ENCODE measurements at places on chromosomes 2 and 18.

GRCh38 chr2:182894174-182894573 is 27.7 kb upstream of the FRZB start:
- no peak for DNase-seq

- DNase-seq: no peak
These were observed 56.8 kb upstream of the TTN start for GRCh38 chr2:178863856-178864620.

DNA sequence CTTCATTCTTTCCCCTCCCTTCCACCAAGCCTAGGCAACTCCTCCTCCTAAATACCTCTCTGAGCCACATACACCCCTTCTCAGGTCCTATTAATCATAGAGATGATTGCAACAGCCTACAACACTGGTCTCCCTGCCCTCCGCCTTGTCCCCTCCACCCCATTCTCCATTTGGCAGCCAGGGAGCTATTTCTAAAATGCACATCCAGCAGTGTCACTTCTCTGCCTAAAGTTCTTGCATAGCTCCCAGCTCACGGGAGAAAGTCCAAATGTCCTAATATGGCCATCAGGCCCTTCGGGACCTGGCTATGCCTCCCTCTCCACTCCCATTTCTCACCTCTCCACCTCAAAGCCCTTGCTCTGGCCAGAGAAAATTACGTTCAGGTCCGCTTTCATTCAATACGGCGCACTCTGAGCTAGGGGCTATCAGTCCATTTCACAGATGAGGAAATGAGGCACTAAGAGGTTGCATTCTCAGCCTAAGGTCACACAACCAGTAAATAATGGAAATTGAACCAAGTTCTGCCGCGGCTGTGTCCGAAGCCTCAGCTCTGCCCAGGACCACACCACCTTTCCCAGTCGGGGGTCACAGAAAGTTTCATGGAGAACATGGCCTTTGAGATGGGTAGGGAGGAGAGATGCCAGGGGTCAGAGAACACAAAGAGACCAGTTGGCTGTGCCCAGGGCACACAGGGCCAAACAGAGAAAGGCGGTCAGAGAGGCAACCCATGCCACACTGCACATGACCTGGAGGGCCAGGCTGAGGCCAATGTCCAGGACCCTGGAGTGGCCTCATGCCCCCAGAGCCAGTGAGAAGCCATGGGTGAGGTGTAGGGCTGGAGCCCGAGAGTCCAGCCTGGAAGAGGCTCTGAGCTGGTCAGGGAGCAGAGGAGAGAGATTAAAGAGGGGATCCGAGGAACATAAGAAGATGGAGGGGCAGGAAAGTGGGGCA is 72.8 kb downstream of the TNS1 start:
- no peak for DNase-seq

GRCh38 chr2:215002500-215002899 is 135.9 kb downstream of the ABCA12 start:
- no peak for DNase-seq

DNA sequence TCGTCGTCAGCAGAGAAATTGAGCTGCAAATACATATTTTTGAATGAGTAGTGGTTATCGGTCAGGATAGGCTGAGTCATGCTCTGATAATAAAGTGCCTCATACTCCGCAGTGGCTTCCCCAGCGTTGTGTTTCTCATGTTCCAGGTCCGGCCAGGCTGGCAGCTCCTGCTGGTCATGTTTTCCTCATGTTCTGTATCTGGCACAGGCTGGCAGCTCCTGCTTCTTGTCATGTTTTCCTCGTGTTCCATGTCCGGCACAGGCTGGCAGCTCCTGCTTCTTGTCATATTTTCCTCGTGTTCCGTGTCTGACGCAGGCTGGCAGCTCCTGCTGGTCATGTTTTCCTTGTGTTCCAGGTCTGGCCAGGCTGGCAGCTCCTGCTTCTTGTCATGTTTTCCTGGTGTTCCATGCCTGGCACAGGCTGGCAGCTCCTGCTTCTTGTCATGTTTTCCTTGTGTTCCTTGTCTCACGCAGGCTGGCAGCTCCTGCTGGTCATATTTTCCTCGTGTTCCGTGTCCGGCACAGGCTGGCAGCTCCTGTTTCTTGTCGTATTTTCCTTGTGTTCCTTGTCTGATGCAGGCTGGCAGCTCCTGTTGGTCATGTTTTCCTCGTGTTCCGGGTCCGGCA is 148.9 kb downstream of the ATP9B start:
- DNase-seq: no peak

DNA sequence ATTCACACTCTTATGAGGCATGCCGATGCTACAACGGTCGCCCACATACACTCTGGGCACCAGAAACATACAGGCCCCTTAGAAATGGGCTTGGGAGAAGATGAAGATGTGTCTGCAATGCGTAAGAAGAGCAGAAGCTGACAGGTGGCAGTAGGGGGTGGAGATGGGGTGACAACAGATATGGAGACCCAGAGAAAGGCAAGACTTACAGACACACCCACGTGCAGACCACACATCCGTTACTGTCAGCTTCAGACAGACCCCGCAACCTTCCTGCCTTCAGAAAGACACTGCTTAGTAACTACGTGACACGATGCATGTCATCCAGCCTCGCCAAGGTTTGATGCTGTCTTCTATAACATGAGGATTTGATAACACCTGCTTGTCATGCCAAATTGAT is 89.5 kb downstream of the ZFP36L2 start:
- DNase-seq: peak; percentile 95

- no peak for DNase-seq
These were observed 407.3 kb upstream of the CDH20 start for GRCh38 chr18:60925892-60926291.

- no peak for DNase-seq
These were observed 14.4 kb downstream of the HYCC2 start for GRCh38 chr2:201057087-201057521.

DNA sequence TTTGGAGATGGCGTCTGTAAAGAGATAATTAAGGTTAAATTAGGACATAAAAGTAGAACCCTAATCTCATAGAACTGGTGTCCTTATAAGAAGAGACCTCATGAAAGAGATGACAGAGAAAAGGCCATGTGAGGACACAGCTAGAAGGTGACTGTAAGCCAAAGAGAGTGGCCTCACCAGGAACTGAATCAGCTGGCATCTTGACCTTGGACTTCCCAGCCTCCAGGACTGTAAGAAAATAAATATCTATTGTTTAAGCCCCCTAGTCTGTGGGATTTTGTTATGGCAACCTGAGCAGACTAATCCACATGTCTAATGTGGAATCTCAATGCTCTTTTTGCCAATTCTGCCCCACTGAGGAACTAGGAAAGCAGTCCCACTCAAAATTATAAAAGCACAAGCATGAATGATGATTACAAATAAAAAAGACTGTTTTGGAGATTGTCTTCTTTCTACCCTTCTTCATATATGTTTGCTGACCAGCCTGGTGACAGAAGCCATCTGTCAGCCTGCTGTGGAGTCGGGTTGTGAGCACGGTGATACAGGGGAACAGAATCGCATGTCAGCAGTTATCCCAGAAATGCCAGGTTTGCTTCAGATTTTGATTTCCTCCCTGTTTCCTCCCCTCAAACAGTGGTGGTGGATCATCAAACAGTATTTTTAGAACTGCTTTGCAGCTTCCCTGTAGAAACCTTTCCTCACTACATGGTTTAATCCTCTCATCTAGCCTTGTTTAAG is 54.2 kb downstream of the INPP4A start:
- DNase-seq: no peak

DNA sequence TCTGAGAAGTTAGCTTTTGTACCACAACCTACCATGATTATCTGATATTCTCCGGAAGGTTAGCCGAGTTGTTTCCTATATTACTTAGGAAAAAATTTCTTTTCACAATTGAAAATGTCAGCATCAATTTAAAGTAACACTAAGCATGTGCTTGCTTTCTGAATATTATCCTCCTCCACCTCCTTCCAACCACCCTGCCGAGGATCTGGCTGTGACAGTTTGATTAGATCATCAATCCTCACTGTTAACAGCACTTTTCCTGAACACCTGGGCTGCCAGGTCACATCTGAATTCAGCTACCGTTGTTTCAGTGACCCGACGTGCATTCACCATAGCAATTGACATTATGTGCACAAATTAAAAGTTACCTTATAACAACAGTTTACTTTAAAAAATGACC is 207.0 kb downstream of the ZNF407 start:
- no peak for DNase-seq

- no peak for DNase-seq
These were observed 382.1 kb downstream of the OSR1 start for GRCh38 chr2:18976168-18976961.

DNA sequence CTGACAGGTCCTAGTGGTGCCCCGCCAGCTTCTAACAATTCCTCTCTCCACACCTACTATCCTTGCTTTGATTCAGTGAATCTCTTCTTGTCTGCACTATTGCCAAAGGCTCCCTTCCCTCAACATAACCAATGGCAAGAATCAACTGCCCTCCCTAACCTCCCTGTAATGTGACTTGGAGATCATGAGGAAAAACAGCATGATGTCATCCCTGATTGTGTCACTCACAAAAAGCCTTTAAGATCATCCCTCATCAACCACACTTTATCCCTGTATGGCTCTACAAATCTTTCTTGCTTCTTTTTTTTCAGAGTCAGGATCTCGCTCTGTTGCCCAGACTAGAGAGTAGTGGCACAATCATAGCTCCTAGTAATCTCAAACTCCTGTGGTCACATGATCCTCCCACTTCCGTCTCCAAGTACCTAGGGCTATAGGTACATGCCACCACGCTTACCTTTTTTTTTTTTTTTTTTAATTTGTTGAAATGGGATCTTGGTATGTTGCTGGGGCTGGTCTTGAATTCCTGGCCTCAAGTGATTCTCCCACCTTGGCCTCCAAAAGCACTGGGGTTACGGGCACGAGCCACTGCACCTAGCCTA is 19.7 kb downstream of the SAP130 start:
- DNase-seq: no peak

GRCh38 chr2:64765160-64765805 is 111.6 kb upstream of the SERTAD2 start:
- no peak for DNase-seq

DNA sequence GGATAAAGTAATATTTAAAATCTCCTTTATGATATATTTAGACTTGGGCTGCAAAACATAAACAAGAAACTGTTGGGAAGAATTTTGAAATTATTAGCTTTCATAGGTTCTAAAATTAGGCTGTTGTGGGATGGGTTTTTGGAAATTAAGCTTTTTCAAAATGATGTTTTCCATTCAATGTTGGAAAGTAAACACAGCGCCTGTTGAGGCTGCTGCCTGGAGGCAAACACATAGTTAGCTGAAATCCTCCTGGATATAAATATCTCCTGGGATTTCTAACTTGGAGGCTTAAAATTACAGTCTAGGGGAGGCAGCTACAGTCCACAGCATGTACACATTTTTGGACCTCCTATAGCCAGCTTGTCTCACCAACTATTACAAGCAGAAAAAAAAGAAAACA is 197.3 kb downstream of the DCC start:
- DNase-seq: no peak

DNA sequence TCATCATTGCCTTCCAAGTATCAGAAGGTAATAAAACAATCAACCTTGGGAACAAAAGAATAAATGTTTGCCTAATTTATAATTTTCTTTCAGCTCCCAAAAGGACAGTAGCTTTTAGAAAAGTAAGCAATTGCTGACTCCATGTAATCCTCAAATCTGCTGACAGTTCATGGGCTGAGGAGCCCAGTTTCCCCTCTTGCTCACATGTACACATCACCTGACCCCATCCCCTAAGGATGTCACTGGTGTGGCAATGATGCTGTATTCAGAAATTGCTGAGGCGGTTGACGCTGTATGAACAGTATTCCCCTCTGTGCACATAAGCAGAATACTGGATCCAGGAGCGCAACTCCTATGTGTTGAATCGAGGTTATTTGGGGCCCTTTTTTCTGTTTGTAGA is 56.1 kb upstream of the LYPD1 start:
- DNase-seq: no peak

All from naive thymus-derived CD4-positive, alpha-beta T cell (primary cell).